ENCODE measurements at places on chromosomes 4 and X. TPM values are rescaled to one million over a fixed set of nuclear protein-coding genes. Genes with fewer than 3 reads are reported as not detected.

The TBC1D9 gene
- 12.2 TPM for total RNA-seq

GRCh38 chr4:95061220-95061619, 303.5 kb downstream of the BMPR1B start:
- H3K4me1 ChIP-seq: no peaks in the 10 kb centered on the region
- no peak for DNase-seq
- no peaks in the 10 kb centered on the region for H3K27me3 ChIP-seq
- no peak overlapping the region for H3K4me3 ChIP-seq
- no peaks in the 10 kb centered on the region for H3K36me3 ChIP-seq

The HMX1 gene
- not detected for total RNA-seq

The AFP gene
- total RNA-seq: 4,406 TPM

GRCh38 chrX:119539872-119540271, 25.3 kb downstream of the STEEP1 start:
- H3K36me3 ChIP-seq: peaks cover 9% of the 10 kb centered on the region
- no peaks in the 10 kb centered on the region for H3K4me1 ChIP-seq
- no peak overlapping the region for H3K4me3 ChIP-seq
- no peak for DNase-seq

GRCh38 chr4:48906206-48907173, at the start of gene OCIAD2:
TSS of gene OCIAD2 (minus strand) at chr4:48906774. CDS start at chr4:48904549, 2,225 bp downstream.
- H3K4me3 ChIP-seq: no peak within 1 kb of the TSS
- no peak for DNase-seq
- peaks cover 23% of the 10 kb centered on the region for H3K4me1 ChIP-seq
- no peaks in the 10 kb centered on the region for H3K36me3 ChIP-seq

The GPR82 gene
- total RNA-seq: not detected

GRCh38 chrX:32176510-32176909, 1034.8 kb downstream of the DMD start:
- no peak overlapping the region for H3K27ac ChIP-seq
- H3K4me1 ChIP-seq: no peaks in the 10 kb centered on the region
- no peaks in the 10 kb centered on the region for H3K36me3 ChIP-seq
- no peak for DNase-seq
- no peaks in the 10 kb centered on the region for H3K27me3 ChIP-seq

DNA sequence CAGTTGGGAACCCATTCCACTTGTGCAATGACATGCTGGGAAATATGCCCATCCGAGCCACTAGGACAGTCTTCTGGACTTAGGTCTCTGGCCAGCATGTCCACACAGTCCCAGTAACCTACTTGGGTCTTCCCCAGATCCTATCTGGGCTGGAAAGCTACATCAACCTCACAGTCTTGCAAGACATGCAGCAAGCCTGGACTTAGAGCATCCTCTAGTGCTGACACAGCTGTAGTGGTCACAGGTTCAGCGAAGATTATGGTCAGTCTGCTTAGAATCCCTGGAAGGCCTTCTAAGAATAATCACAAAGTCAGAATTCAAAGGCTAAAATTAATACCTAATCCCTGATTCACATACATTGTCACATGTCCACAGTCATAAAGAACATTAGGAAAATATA, 842.7 kb downstream of the STPG2 start:
- H3K27ac ChIP-seq: no peak overlapping the region
- no peak for DNase-seq
- H3K4me3 ChIP-seq: no peak overlapping the region
- no peaks in the 10 kb centered on the region for H3K27me3 ChIP-seq
- H3K36me3 ChIP-seq: no peaks in the 10 kb centered on the region

GRCh38 chr4:73311428-73311827, 52.8 kb upstream of the ANKRD17 start:
- no peak overlapping the region for H3K4me3 ChIP-seq
- no peaks in the 10 kb centered on the region for H3K36me3 ChIP-seq
- H3K27ac ChIP-seq: no peak overlapping the region
- peaks cover 32% of the 10 kb centered on the region for H3K4me1 ChIP-seq
- no peaks in the 10 kb centered on the region for H3K27me3 ChIP-seq
- DNase-seq: peak; percentile 12

DNA sequence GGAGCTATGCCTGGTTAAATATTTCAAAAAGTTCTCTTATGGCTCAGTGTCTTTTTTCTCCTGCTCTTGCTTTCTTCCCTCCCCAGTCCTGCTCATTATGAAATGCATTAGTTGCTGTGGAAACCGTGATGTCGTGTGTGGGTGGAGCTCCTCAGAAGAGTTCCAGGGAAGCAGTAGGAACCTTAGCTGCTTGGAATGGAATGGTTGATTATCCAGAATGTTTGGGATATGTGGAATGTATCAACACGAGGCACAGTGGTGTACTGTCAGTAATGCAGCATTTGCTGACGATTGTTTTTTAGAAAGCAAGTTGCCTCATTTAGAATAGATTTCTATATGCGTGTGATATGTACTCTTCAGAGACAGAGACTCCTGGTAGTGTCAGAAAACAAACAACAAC, 333.2 kb downstream of the ARHGAP10 start:
- DNase-seq: no peak
- H3K27me3 ChIP-seq: no peaks in the 10 kb centered on the region
- H3K4me3 ChIP-seq: no peak overlapping the region
- no peaks in the 10 kb centered on the region for H3K36me3 ChIP-seq
- H3K4me1 ChIP-seq: no peaks in the 10 kb centered on the region

Measured in HepG2 (cell line).